ENCODE measurements at places on chromosomes 1 and 21.

- DNase-seq, result no peak
These were observed 45.7 kb downstream of the FYB2 start for GRCh38 chr1:56773341-56774066.

- no peak for DNase-seq
These were observed 2.2 kb downstream of the PYGO2 start for GRCh38 chr1:154959426-154959780.

DNA sequence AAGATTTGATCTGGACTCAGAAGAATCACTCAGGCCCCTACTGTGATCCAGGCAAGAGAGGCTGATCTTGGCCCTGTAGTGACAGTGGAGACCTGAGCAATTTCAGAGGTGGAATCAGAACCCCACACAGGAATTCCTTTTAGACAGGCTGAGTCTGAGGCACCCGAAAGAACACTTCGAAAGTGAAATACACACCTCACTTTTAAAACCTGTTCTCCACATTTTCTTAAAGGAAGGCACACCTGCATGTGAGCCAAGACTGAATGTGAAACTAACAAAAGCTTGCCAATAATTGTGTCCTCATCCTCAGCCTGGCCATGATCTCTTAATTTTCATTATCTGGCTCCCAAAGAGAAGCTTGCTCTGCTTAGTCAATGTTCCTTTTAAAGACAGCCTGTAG is 32.2 kb downstream of the SIPA1L2 start:
- no peak for DNase-seq

DNA sequence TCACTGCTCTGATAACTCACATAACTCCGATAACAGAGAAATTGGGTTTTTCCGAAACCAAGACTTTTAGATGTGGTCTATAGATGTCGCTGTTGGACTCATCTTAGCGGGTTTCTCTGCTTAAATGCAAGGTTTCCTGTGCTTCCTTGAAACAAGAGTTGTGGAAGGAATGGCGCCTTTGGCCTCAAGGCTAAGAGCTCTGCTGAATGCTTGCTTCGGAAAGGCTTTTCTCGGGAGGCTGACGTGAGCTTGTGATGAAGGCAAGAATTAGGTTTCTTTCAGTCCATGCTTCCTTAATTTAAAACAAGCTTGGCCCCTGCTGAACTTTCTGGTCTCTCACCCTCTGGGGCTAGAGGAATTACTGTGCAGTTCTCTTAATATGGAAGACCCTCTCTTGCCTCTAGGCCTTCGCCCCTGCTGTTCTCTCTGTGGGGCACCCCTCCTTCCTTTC is 113.5 kb downstream of the MAP3K21 start:
- DNase-seq, result no peak

DNA sequence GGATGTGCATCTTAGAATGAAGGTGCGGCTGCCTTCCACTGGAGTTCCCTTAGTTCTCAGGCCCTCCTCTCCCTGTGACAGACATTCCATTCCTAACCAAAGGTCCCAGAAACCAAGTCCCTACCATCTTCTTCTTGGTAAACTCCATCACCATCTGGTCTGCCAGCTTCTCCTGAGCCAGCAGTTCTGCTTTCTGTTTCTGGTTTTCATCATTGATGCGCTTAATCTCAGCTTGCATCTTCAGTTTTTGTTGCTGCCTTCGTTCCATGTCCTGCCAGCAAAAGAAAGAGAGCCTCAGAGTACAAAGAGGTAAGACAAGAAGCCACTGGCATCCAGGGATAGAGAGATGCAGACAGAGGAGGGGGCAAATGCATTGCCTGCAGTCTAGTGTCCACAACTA is 18.0 kb upstream of the VSIG8 start:
- no peak for DNase-seq

GRCh38 chr1:153353226-153353947 is 4.3 kb upstream of the S100A9 start:
- no peak for DNase-seq
